ENCODE measurements at places on chromosomes 3 and 15. TPM values are rescaled to one million over a fixed set of nuclear protein-coding genes. Genes with fewer than 3 reads are reported as not detected.

DNA sequence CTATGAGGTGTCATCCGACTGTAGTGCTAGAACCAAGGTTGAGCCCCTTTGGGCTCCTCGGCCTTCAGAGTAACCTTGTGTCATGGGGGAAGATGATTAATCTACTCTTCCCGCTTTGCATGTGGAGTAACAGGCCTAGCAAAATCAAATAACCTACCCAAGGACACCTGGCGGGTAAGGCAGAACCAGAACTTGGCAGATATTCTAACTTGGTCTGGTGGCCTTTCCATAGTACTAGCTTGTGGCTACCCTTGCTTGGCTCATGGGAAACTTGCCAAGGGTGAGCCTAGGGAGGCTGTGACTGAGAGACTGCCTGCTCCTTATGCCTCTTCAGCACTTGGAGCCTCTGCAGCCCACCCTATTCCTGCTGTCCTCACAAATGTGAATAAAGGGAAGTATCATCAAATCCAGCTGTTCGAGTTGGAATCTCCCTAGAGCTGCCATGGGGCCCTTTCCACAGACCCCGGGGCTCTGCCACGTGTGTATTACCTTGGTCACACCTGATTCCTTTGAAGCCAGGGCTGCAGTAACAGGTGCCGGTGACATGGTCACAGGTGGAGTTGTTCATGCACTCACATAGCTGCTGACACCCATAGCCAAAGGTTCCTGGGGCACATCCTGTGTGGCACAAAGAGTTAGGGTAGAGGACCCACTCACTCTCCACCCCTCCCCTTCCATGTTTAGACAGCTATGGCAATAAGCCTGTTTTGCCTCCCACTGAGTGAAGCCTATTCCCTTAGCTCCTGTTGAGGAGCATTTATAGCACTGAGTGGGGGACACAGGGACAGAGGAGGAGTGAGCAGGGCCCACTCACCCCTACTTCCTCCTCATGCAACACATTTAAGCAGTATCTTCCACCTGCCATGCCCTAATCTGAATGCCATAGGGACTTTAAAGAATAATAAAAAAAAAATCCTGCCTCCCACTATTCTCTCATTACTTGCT lies 46.0 kb downstream of the RAB11A start:
- DNase-seq, result no peak

GRCh38 chr15:73964736-73965093 lies 27.4 kb downstream of the STOML1 start:
- DNase-seq, result peak; percentile 90

DNA sequence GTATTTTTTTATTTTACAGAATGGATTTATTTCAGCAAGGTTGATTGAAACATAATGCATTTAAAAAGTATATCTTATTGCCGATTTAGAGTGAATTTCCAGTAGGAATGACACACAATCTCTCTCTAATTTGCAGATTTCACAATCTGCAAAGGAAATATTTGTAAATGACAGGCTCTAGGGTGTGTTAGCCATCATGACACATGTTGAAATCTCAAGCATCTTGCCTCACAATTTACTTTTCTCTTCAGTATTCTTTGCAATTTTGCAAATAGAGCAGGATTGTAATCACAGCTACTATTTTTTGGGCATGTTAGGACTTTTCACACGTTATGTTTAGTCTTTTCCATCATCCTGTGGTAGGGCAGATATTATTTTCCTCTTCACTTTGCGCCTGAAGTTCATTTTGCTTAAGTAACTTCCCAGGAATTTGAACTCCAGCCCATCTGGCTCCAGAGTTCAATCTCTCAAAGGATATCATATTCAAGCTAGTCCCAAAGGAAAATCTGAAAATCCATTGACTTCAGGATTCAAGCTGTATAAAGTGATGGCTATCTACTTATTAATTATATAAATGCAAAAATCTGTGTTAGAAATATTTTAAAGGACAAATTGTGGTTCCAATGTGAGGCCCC lies 55.4 kb downstream of the ATP13A4 start:
- no peak for DNase-seq

- no peak for DNase-seq
Measured at GRCh38 chr3:69201658-69202057, 79.3 kb upstream of the LMOD3 start.

- no peak for DNase-seq
Measured at GRCh38 chr3:124831628-124832199, 55.5 kb downstream of the ITGB5 start.

GRCh38 chr15:48475600-48476395 lies 144.6 kb downstream of the DUT start:
- DNase-seq, result no peak

GRCh38 chr15:99340347-99340746 lies 89.1 kb downstream of the LRRC28 start:
- no peak for DNase-seq

- no peak for DNase-seq
Measured at GRCh38 chr15:58994906-58995453, 7.5 kb downstream of the RNF111 start.

- no peak for DNase-seq
Measured at GRCh38 chr3:148089171-148089570, 608.5 kb upstream of the AGTR1 start.

DNA sequence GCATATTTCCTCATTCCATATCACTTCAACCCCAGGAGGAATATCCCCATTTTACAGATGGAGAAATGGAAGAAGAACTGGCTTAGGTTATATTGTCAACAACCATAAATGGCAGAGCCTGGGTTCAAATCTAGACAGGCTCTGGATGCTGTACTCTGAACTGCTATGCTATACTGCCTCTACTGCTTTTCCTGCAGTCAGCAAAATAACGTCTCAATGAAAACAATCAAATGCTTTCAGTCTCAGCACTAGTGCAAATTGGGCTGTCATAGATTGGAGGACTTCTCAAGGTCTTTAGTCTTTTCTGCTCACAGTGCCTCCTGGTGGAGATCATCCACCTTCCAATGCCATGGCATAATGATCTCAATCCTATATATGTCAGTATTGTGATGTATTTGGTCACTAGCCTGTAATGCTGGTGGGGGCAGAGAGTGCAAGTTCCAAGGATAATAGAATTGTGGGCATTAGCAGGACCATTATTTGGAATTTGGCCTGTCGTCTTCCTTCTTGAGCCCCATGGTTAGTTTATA lies 285.0 kb downstream of the CLSTN2 start:
- DNase-seq, result no peak

The TRPC1 gene
- total RNA-seq, result 3.1 TPM

The THRB gene
- total RNA-seq, result 2.2 TPM

The TTC21A gene
- 1.3 TPM for total RNA-seq

The CLCN2 gene
- 0.85 TPM for total RNA-seq

The RAB6B gene
- total RNA-seq, result 0.24 TPM

The GPR160 gene
- total RNA-seq, result 7.7 TPM

The GPR156 gene
- total RNA-seq, result 0.42 TPM

The ZNF662 gene
- 2.8 TPM for total RNA-seq

The CSNK1G1 gene
- 11.8 TPM for total RNA-seq

The C2CD4A gene
- total RNA-seq, result 0.66 TPM

The PEX5L gene
- 1.9 TPM for total RNA-seq

The RSL24D1 gene
- total RNA-seq, result 144 TPM

The UBE2E2 gene
- 35.5 TPM for total RNA-seq

The LMAN1L gene
- total RNA-seq, result not detected

Data from thymus (tissue), 14 donors.